ENCODE measurements at places on chromosomes 1 and 21.

GRCh38 chr1:40014253-40014706 is 26.2 kb upstream of the CAP1 start:
- DNase-seq: no peak

- no peak for DNase-seq
Observed at GRCh38 chr1:78687914-78688313, 38.3 kb downstream of the IFI44 start.

DNA sequence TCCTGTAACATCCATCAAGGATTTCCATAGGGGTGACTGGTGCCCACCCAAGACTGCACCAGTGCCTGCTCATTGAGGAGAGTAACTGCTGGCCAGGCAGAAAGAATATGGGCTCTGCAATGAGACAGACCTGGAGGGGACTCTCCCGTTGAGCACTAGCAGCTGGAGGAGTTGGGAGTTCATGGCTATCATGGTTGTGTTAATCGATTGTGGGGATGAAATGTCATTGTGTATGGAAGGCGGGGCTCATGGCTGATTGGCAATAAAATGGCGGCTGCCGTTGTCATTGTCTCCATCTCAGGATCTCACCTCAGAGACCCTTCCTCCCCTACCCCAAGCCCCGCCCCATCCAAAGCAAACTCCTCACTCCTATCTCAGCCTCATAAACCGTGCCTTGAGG is 3.9 kb downstream of the TMEM125 start:
- DNase-seq: no peak

- no peak for DNase-seq
Observed at GRCh38 chr21:41228492-41228891, 60.5 kb downstream of the BACE2 start.

- DNase-seq: no peak
Observed at GRCh38 chr1:232473324-232473723, 156.6 kb downstream of the SIPA1L2 start.

GRCh38 chr21:35227786-35228185 is 178.7 kb upstream of the RUNX1 start:
- no peak for DNase-seq

DNA sequence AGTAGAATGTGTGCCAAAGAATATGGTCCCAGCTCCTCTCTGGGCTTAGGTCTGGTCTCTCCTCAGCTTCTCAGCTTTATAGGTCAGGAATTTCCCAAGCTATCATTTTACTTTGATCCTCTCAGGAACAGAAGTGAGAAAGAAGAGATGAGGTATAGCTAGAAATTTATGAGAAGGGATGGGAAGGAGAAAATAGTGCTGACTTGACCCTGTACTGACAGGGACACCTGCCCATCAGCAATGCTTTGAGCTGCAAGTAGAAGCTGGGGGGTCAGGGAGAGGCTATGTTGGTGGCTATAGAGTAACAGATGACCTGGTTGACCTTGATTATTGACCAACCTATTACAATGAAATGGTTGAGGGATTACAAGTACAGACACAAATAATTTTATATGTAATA is 75.0 kb downstream of the XCL2 start:
- no peak for DNase-seq

DNA sequence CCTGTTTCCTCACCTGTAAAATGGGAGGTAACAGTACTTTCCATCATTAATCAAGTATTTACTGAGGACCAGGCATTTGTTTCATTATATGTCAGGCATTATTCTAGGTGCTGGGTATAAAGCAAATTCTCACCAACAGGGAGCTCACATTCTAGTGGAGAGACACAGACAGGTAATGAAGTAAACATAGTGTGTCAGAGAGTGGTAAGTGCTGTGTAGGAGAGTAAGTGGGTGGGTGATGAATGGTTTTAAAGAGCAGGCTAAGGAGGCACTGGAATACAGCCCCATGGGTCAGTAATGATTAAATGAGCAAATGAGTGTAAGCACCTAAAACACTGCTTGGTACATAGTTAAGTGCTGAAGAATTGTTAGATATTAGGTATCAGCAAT is 60.4 kb downstream of the DNTTIP2 start:
- no peak for DNase-seq

GRCh38 chr1:203327684-203328457 is 22.6 kb downstream of the BTG2 start:
- DNase-seq: no peak

DNA sequence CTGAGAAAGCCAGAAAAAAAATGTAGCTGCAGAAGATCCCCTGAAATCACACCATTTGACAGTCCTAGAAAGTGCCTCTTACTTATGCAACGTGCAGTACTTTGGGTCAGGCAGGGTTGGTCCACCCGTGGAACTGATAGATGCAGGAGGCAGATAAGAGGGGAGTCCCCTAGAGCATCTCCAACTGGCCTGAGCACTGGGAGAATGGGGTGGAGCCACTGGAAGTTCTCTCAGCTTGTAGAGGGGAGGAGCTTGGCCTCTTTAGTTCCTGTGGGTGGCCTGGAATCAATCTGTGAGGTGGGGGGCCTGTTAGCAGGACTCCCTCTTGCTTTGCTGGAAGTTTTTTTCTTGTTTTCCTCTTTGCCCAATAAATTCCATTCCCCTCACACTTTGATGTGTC is 335.7 kb upstream of the NCAM2 start:
- no peak for DNase-seq

- peak; percentile 69 for DNase-seq
Observed at GRCh38 chr1:230682274-230682673, 31.6 kb downstream of the AGT start.

GRCh38 chr1:117830222-117830621 is 99.2 kb downstream of the GDAP2 start:
- DNase-seq: no peak

DNA sequence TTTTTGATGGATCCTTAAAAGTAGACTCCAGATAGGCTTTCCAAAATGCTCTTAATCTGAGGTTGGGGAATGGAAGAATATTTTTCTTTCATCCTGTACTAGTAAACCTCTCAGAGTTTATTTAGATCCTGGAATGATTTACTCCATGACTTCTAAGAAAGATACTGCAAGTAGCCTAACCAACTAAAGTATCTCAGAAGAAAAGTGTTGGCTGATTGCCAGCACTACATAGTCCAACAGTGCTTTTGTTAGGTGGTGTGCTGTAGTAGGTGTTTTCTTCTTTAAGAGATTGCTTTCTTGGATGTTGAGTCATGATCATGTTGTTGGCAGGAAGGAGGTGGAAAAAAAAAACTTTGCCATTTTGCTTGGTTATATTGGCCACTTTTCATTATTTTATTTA is 119.8 kb downstream of the OSBPL9 start:
- no peak for DNase-seq

DNA sequence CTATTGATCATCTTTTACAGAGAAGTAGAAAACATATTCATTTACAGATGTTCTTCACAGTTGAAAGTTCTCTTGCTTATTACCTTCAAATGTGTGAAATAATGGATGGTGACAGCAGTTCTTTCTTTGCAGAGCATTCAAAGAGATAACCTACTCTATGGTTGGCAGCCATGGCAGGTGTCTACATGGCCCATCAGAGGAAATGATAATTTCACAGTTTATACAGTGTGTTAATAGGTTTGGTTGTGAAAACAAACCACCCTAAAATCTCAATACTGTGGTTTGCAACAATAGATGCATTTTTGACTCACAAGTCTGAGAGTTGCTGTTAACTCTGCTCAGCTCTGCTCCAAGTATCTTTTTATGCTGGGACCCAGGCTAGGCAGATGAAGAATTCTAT is 241.2 kb upstream of the SAMSN1 start:
- DNase-seq: no peak

- no peak for DNase-seq
Observed at GRCh38 chr1:175797576-175797975, 54.2 kb upstream of the TNR start.

DNA sequence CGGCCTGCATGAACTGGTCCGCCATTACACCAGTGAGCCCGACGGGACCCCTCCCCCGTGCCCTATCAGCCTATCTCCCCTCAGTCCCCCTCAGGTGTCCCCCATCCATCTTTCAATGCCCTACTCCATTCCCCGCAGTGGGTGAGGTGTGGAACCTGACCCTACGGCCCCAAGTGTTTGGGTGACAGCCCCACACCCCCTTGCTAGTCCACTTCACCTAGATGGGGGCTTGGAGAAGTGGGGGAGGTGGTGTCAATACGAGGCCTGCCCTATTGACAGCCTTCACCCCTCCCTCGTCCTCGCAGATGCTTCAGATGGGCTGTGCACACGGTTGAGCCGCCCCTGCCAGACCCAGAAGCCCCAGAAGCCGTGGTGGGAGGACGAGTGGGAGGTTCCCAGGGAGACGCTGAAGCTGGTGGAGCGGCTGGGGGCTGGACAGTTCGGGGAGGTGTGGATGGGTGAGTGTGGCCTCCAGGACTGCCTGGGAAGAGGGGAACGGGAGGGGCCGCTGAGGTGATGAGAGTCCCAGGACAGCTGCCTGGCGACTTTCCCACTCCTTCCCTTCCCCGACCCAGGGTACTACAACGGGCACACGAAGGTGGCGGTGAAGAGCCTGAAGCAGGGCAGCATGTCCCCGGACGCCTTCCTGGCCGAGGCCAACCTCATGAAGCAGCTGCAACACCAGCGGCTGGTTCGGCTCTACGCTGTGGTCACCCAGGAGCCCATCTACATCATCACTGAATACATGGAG is 15.7 kb upstream of the HDAC1 start:
- DNase-seq: no peak

- DNase-seq: no peak
Observed at GRCh38 chr1:36321119-36321951, 2.1 kb downstream of the EVA1B start.

DNA sequence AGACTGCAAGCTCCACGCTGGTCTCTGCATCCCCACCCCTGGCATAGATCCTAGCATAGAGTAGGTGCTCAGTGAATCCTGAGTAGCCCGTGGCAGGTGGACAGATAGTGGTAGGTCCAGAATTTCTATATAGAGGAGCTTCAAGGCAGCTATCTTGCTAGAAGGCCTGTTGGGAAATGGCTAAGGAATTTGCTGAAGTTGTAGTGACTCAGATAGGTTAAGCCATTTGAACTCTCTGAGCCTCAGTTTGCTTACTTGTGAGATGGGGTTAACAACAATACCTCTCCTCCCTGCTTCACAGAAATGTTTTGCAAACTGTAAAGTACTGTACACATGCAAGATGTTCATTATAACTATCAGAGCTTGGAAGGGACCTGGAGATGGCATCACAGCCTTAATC is 23.4 kb upstream of the EPHB2 start:
- no peak for DNase-seq

DNA sequence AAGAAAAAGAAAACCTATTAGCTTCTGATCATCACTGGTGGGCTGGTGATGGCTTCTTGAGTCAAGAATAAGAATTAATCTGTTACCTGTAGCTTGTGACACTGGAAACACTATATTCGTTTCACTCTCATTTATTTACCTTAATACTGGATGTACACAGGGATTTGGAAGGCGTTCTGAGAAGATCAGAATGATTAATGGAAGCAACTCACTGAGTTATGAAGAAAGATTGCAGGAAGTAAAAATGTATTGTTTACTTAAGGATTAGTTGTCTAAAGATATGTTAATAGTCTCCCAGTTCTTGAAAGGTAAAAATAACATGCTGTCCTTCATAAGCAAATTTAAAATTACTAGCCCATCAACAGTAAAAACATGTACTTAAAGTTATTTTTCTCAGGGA is 644.9 kb upstream of the NCAM2 start:
- DNase-seq: no peak

DNA sequence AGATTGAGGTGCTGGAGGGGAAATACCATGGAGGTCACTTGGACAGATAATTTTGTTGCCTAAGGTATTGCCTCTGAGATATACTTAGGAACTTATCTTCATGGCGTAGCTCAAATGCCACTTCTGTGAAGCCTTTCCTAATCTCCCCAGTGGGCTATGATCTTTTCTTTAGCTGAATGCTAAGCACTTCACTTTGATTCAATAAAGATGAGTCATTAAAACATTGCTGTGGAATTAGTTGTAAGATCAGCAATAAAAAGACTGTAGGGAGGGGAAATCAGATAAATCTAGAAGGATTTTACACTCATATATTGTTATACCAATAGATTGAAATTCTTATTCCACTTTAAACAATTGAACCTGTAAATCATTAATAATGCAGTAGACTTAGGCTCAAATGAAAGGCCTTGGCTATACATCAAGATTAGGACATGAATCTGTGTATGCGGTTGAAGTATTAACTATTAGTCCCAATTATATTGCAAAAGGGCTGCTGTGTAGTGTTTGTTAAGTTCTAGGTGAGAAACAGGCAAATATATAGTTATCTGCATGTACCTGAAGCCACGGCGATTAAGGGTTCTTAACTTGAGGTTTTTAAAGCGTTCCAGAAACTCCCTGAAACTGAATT is 19.2 kb upstream of the MAGOH start:
- DNase-seq: no peak

- DNase-seq: no peak
Observed at GRCh38 chr1:214391873-214392645, 111.1 kb downstream of the SMYD2 start.

DNA sequence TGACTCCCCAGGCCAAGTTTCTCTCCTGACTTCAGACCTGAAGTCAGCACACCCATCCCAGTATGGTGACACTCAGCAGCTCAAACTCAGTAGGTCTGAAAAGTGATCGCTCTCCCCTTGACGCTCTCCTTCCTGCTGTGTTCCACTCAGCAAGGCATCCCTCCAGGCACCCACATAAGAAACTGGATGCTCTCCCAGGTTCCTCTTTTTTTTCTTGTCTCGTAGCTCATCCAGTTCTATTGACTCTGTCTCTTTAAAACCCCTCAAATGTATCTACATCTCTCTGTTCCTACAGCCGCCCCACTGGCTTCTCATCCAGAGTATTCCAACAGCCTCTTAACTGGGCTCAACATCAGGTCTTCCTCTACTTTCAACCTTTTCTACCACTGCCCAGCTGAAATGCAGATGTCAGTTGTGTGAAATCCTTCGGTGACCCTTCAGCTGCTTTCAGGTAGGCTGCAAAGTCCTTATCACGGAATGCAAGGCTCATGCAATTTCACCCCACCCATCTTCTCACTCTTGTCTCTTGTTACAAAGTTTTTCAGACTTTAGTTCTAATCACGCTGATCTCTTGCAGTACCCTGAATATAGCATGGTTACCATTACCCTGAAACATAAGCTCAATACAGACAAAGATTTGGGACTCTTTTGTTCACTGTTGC is 286.2 kb upstream of the POU3F1 start:
- DNase-seq: no peak

- no peak for DNase-seq
Observed at GRCh38 chr1:85563139-85563538, 17.4 kb upstream of the CCN1 start.
